A549 treated with AZD2906 at 1 μM for 4 hours (cell line): ENCODE measurements at places on chromosomes 11 and 22. TPM values are rescaled to one million over a fixed set of nuclear protein-coding genes. Genes with fewer than 3 reads are reported as not detected.

Gene NRIP3
- total RNA-seq: 0.53 to 1.2 TPM (median 0.65 TPM) in 5 replicates

Gene RTN4RL2
- total RNA-seq: 44.0 to 92.2 TPM (median 83.4 TPM) in 5 replicates

Gene SLC22A9
- not detected in 5 replicates for total RNA-seq

Gene SCGB2A2
- not detected in 5 replicates for total RNA-seq

Gene DUSP8
- 0.81 to 1.2 TPM (median 1.0 TPM) in 5 replicates for total RNA-seq

Gene WNT7B
- 42.8 to 57.0 TPM (median 52.5 TPM) in 5 replicates for total RNA-seq
